ENCODE measurements at places on chromosomes 5 and 9.

DNA sequence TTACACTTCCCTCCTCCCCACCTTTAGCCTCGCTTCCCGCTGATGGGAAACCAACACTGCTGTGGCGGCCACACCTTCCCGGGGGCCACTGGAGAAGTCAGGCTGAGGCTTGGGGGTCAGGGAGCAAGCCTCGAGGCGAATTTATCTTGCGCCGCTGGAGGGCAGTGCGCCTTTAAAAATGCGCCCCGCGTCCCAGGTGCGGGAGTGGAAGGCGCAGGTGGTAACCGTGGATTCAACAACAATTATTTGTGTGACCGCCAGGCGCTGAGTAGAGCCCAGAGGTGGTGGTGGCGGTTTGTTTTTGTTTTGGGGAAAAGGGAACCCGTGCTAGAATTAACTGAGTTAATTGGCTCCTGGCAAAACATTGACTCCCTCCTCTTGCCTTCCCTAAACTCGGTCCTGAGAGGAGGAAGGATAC is 1.1 kb downstream of the CFAP77 start:
- DNase-seq: peak; percentile 67

GRCh38 chr5:143030349-143030748 is 260.2 kb downstream of the ARHGAP26 start:
- no peak for DNase-seq

DNA sequence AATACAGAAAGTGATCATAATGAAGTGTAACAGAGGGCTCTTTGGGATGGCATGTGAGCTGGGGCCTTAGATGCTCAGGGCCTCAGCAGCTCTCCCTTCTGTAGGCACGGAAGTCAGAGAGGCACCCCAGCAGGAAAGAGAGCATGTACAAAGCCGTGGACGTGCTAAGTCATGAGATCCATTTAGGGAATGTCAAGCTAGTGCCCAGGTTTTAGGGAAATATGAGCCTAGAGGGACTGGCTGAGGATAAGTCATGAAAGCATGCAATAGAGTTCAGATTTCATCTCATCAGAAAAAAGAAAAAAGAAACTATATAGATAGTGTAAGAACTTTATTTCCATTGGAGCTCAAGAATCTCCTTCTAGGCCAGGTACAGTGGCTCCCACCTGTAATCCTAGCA is 379.5 kb upstream of the KLF4 start:
- DNase-seq: no peak

DNA sequence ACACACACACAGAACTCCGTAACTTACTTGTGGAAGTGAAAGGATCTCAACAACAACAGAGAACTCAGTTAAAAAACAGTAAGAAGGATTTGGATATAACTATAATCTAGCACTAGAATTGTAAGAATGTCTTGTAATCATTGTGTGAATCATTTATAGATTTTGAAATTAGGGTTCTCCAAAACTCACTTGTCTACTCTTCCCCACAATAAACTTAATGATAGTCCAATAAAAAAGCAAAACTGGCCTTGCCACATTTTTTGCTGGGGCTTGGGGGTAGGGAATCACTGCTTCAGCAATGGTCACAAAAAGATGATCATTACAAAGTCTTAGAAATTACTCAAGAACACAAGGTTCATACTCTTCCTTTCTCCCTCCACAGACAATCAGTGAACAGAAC is 8.8 kb downstream of the TBCA start:
- DNase-seq: no peak

DNA sequence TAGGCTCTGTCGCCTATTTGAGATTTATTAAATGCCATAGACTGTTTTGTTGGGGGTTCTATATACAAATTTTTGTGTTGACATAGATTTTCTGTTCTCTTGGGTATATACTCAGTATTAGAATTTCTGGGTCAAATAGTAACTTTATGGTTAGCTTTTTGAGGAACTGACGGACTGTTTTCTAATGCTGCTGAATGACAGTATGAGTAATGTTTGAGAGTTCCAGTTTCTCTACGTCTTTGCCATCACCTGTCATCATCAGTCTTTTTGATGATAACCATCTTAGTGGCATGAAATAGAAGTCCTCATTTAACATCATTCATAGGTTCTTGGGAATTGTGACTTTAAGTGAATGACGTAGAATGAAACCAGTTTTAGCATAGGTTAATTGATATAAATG is 60.1 kb downstream of the CCDC171 start:
- no peak for DNase-seq

- no peak for DNase-seq
These were observed 41.4 kb upstream of the IL7R start for GRCh38 chr5:35815089-35815936.

- no peak for DNase-seq
These were observed 76.9 kb downstream of the LIX1 start for GRCh38 chr5:97065475-97065874.

DNA sequence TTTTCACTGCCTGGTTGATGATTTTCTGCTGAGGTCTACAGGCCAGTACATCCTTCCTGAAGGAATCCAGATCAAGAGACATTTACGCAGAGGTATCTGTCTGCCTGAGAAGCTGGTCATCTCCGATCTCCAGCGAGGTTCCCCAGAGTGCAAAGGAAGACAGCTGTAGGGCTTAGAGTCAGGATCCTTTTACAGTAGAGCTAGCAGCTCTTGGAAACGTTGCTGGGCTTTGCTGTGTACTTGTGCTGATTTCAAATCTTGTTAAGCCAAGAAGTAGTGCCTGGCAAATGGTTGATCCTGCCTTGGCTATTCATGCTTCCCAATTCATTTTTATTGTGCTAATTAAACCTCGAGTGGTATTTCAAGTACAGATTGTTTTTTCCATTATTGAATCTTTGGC is 48.9 kb downstream of the NTRK2 start:
- DNase-seq: no peak

DNA sequence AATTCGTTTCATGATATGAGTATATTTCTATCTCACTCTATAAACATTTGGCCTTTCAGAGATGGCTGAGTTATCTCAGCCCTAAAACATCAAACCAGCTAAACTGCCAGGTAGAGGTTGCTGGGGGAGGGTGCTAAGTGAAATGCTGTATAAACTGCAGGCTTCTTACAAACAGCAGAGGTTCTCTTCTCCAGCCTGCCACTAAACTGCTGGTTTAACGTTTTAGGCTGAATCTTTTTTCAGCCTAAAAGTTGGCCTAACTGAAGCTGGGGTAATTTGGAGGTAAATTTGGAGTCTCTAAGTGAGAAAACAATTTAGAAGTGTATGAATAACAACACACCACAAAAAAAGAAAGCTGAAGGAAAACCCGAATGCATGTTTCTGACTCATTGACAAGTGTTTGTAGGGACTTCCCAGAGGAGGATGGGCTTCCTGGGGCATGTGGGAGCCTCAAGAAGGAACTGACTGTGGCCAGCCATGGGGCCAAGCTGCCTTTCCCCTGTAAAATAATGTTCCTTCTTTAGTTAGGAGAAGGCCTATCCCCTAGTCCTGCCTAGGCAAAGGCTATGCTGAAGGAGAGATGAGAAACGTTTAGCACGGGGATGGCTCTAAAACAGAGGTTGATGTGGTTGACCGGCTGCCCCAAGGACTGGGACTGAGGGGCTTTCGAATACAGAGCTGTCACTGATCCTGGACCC is 44.3 kb downstream of the SLC28A3 start:
- peak; percentile 86 for DNase-seq

GRCh38 chr9:114694719-114695269 is 12.8 kb upstream of the TEX48 start:
- DNase-seq: no peak

DNA sequence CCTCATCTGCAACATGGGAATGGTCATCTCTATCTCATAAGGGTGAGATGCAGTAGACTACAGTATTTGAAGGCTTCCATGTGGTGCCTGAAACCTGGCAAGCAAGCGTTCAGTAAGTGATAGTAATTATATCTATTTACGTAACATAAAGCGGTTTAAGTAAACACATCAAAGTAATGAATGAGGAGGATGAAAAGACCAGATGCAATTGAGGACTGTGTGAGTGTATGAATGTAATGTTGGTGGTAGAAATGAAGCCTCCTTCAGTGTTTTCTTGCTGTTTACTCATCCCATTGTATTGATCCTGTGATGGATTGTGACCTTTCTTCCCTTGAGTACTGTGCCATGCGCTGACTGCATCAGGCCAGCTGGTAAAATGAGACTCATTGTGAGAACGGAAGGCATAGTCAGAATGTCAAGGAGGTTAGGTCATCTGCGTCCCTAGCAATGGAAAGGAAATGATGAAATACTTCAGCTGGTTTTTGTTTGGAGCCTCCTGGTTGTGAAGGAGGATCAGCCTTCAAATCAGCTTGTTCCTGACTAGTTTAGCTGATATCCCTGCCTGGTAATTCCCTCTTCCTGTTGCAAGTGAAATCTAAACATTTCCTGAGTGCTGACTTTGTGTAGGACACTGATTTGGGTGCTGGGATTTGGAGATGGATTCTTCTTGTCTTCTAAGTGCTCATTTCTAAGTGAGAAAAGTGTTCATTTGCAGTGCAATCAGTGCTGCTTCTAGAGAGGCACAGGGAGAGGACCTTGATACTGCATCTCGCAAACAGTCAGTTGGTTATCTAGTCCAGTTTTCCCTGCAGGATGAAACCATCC is 35.6 kb downstream of the TNFSF8 start:
- DNase-seq: no peak

GRCh38 chr5:33513462-33514185 is 72.9 kb downstream of the TARS1 start:
- DNase-seq: no peak

DNA sequence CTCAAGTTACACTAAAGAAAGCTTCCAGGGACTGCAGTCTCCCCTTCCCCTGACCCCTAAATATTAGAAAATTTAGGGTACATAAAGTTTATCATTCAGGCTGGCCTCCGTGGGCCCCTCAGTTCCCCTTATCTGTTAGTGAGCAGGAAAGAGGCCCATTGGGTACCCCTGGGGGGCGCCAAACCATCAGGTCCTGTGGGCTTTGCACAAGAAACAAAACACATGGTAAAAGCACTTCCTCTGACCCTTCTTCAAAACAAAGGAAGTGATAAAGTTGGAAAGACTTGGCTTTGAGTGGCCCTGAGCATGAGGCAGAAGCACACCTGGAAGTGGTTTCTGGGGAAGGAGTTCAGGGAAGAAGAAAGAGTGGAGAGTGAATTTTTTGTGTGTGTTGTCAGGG is 213.0 kb downstream of the SMARCA2 start:
- no peak for DNase-seq

- DNase-seq: no peak
These were observed 223.7 kb upstream of the GRAMD2B start for GRCh38 chr5:126199467-126199866.

DNA sequence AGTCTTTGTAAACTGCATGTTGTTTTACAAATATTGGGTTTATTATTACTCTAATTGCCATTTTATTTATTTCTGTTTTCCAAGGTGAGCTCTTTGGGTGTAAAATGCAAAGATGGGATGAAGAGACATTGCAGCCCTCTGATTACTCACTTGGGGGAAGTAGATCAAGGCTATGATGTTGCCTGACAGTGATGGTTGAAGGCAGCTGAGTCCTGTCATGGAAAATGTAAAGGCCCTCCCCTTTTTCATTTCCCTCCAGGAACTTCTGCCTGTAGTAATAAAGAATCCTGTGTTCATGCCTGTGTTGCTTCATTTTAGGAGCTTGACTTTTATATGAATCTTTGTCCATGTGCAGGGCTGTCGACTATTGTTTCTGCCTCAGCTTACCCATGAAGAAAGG is 605.4 kb upstream of the CLINT1 start:
- no peak for DNase-seq

- DNase-seq: no peak
These were observed 6.2 kb upstream of the CKS2 start for GRCh38 chr9:89304834-89305188.

All from natural killer cell treated with Interleukin-12 subunit alpha and Interleukin-12 subunit beta and Interleukin-15 and Interleukin-18, amount 100 ng/mL, for 72 hours (primary cell).